ENCODE measurements at places on chromosomes 5 and 9.

DNA sequence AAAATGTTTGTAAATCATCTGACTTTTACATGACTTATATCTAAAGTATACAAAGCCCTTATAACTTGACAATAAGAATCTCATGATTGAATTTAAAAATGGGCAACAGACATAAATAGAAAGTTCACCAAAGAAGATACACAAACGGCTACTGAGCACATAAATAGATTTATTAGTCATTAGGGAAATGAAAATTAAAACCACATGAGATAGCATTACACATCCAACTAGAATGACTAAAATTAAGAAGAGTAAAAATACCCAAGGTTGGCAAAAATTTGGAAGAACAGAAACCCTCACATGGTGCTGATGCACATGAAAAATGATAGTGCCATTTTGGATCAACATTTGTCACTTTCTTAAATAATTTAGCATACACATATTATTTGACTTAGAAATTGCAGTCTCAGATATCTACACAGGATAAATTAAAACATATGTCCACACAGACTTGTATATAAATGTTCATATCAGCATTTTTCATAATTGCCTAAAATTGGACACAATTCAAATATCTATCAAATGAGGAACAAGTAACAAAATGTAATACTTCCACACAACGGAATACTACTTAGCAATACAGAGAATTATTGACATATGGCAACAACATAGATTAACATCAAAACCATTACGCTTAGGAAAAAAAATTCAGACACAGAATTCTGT, 359.1 kb upstream of the DAB2 start:
- DNase-seq: no peak

DNA sequence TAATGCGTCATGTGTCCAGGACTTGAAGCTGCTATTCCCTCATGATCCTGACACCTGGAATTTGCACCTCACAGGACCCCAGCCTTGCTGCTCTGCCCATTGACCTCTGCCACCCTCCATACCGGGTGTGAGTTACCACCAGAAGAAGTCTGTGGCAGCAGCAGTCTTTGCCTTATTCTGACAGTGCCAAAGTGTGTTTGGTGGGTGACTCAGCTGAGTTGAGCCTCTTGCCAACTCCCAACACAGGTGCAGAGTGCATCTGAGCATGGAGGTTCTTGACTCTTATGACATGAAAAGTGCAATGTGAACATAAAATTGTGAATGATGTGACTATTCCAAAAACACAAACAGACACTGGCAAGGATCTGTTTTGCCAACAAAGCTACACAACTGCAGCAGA, 1166.5 kb upstream of the CDH18 start:
- DNase-seq: no peak

- DNase-seq: no peak
Observed at GRCh38 chr9:4787876-4788275, 4.9 kb upstream of the RCL1 start.

- no peak for DNase-seq
Observed at GRCh38 chr5:32261198-32261597, 51.5 kb downstream of the MTMR12 start.

DNA sequence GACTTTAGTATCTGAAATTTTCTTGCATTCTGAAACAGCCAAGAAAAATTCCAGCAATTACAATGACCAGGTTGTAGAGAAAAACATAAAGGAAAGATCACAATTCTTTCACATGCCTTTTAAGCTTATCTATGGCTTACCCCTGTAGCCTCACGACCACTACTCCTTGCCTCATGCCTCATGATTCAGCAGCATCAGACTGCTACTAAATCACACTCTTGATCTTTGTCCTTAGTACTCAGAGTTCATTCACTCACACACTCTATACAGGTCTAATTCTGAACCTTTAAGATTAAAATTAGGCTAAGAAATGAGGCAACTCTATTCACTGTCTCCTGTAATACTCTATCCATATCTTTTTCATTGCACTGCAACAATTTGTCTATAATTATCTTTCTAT, 415.1 kb downstream of the MLLT3 start:
- DNase-seq: no peak

- no peak for DNase-seq
Observed at GRCh38 chr5:133432956-133433532, 179.3 kb downstream of the FSTL4 start.

GRCh38 chr9:7402334-7403027, 397.1 kb downstream of the DMAC1 start:
- DNase-seq: no peak

- DNase-seq: no peak
Observed at GRCh38 chr9:114314256-114314867, 8.5 kb upstream of the ORM1 start.

DNA sequence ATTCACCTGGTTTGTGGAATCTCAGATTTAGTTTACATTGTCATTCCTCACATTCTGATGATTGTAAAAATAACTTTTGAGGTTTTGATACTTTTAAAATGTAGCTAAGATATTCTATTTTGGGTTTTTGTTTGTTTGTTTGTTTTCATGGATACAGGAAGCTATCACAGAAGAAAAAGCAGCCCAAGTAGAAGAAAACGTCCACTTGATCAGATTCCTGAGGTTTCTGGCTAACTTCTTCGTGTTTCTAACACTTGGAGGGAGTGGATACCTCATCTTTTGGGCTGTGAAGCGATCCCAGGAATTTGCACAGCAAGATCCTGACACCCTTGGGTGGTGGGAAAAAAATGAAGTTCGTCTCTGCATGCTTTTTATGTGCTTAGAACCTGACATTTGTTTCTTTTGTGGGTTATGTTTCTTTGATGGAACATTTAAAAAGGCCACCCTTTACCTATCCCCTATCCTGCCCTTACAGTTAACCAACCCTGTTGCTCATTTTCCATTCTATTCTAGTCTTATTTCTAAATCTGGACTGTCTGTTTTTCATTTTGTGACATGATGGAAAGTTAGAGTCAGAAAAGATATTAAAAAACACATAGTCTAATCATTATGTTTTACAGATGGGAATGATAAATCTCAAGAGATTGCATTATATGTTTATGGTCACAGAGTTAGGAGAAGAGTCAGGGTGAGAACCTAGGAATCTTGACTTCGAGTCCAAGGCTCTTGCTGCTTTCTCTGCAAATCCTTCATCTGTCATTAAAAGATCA, 163.7 kb downstream of the ALDH1A1 start:
- no peak for DNase-seq

DNA sequence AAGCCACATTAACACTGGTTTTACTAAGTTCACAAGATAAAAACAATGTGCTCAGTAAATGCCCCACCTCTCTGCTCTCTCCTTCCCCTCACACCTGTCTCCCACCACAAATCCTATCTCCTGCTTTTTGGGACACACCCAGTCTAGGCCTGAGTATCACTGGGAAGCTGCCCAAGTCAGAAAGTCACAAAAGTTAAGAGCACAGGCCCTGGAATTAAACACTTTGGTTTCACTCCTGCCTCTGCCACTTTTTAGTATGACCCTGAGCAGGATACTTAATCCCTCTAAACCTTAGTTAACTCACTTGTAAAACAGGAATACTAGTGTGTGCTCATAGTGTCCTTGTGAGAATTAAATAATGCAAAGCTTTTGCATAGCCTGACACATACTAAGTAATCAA, 11.3 kb downstream of the C5 start:
- no peak for DNase-seq

DNA sequence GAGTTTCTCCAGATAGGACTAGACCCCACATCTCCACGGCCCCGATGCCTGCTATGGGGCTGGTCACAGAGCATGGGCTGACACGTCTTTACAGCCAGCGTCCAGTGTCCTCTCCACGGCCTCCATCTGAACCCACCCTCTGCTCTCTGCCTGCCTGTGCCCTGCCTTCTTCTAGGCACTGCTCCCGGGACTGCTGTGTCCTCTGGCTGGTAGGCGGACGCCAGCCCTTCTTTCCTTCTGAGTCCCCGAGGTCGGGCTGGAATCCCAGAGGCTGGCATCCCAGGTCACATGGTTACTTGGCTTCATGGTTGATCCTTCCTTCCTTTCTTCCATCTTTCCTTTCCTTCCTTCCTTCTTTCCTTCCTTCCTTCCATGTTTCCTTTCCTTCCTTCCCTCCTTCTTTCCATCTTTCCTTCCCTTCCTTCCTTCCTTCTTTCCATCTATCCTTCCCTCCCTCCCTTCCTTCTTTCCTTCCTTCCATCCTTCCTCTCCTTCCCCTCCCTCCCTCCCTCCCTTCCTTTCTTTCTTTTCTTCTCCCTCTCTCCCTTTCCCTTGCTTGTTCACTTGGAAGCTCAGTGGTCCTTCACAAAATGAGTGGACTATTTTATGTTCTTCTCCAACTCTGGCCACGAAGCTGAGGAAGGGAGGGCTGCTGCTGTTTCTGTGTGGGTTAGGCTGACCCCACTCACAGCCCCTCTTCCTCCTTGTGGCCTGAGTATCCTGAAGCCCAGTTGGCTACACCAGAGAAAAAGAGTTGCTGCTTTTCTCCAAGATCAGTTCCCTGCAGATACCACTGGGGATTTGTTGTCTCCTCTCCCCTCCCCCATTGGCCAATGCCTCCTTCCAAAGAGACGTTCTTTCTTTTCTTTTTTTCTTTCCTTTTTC, 66.8 kb upstream of the NEURL1B start:
- no peak for DNase-seq

- DNase-seq: no peak
Observed at GRCh38 chr5:169099801-169100734, 200.9 kb downstream of the SLIT3 start.

- no peak for DNase-seq
Observed at GRCh38 chr5:5787373-5787772, 364.9 kb downstream of the ICE1 start.

GRCh38 chr5:8192840-8193239, 323.9 kb downstream of the MTRR start:
- DNase-seq: no peak

GRCh38 chr5:152246401-152246800, 158.7 kb downstream of the NMUR2 start:
- no peak for DNase-seq

GRCh38 chr5:135743181-135743580, 91.3 kb upstream of the SLC25A48 start:
- DNase-seq: no peak

DNA sequence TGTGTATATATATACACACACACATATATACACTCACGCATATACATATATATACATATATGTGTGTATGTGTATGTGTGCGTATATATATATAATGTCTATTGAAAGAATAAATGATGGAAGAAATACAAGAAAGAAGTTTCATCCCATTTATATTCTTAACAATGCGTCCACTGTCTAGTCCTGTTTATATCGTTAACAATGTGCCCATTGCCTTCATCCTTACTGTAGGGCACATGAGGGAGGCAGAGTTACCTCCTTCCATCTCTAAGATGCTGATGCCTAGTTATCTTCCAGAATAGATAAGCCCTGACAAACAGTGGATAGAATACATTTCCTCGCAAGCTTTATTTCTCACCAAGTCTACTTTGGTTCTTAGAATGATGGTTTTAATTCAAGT, 389.8 kb upstream of the SEMA6A start:
- DNase-seq: no peak

- DNase-seq: no peak
Observed at GRCh38 chr9:80839821-80840675, 849.3 kb downstream of the TLE1 start.

- DNase-seq: no peak
Observed at GRCh38 chr9:115777610-115778009, 376.0 kb upstream of the PAPPA start.

GRCh38 chr9:26893030-26893676, 551 bp upstream of the CAAP1 start:
- no peak for DNase-seq

DNA sequence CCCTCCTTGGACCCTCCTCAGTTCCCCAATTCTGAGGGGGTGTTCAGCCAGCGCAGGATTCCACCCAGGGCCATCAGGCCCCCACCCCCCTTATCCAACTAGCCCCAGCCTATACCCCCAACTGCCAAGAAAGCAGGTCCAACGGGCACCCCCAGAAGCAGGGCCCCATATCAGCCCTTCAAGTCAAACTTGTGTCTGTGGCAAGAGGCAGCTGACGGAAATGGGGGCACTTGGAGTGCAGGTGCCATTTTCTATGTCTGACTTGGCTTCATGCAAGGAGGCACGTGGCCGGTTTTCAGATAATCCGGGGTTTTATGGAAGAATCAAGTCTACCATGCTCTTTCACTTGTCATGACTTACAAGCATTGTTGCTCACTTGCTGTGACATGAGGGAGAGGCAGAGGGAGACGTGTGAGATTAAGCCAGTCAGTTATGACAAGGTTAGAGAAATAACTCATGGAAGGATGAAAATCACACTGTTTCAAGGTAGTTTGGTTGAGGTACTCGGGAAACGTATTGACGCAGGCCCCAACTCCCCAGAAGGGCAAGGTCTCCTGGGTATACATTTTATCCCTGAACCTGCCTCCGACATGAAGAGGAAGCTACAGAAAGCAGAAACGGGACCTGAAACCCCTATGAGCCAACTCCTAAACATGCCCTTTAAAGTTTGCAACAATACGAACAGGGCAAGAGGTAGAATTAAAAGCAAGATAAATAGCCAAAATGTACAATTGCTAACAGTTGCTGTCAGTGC, 26.5 kb upstream of the CLPTM1L start:
- no peak for DNase-seq

DNA sequence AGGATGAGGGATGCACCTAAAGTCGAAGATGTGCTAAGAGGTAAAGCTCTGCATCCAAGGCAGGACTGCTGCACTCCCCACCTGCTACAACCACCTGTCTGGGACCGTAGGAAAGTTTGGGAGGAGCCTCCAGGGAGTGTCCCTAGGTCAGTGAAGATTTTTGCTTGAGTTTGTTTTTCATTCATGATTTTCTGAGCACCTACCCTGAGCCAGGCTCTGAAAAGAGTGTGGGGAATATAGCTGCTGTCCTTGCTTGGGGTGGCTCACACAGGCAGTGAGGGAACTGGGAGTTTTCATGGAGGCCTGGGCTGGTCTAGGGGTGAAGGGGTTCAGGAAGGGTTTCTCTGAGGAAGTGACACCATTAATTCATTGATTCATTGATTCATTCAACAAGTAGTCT, 48.9 kb downstream of the SAR1B start:
- no peak for DNase-seq

GRCh38 chr5:39440958-39441624, 16.3 kb upstream of the DAB2 start:
- no peak for DNase-seq

DNA sequence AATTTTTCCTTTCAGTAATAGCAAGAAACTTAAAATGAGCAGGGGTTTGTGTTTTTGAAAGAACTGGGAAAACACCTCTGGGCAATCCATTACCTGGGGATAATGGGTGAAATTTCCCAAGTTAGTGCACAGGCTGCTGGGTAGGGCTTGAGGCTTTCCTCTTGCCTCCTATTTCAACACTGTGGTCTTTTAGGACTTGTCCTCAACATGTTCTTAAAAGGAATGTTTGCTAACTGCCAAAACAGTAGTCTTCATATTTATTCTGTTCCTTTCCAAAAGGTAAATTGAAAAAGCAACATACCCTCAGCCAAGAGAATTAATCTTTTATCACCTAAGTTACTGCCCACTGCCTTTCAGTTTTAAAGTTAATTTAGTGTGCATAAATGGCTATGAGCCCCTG, 158.3 kb upstream of the CCDC152 start:
- DNase-seq: no peak

Measured in HCT116 (cell line).